Mammary epithelial cell (primary cell): ENCODE measurements at places on chromosomes 1 and 21. TPM values are rescaled to one million over a fixed set of nuclear protein-coding genes. Genes with fewer than 3 reads are reported as not detected.

DNA sequence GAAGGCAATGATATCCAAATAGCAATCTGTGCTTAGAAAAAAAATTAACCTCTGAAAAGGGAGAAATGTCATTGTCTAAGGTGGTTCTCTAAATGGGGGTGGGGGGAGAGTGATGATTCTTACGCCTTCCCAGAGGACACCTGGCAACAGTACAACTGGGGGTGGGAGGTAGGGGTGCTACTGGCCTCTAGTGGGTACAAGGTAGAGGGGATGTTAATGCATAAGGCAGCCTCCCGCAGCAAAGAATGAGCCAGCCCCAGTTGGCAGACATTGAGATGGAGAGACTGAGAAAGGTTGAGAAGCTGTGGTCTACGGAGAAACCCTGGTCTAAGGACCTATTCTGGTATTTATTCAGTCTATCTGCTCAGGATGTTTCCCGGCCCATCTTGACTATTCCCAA, 472.2 kb upstream of the RUNX1 start:
- no peak for DNase-seq

The CSF3R gene
- not detected in 2 replicates for total RNA-seq

DNA sequence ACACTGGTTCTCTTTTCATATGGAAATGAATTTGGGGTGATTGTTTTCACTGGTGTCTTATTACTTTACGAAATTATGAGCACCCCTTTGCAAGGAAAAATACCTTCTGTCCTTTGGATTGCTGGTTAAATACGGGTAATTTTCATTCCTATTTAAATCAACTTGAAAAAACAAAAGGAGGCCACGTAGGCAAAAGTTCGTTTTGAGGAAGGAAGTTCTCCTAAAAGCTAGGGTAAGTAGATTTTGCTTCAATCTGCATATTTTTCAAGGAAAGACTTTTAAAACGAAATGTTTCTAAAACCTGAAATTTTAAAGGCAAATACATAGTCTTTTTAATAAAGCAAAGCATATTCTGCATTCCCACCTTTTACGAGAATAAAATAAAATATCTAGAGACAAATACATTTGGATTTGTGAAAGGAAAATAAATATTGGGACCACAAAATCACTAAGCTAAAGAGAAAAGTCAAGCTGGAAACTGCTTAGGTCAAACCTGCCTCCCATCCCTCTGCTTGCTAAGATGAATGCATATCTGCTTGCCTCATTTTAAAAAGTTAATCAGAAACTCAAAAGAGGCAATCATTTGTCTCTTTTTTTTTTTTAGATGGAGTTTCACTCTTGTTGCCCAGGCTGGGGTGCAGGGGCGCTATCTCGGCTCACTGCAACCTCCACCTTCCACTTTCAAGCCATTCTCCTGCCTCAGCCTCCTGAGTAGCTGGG, 70.9 kb upstream of the ETS2 start:
- no peak for DNase-seq

DNA sequence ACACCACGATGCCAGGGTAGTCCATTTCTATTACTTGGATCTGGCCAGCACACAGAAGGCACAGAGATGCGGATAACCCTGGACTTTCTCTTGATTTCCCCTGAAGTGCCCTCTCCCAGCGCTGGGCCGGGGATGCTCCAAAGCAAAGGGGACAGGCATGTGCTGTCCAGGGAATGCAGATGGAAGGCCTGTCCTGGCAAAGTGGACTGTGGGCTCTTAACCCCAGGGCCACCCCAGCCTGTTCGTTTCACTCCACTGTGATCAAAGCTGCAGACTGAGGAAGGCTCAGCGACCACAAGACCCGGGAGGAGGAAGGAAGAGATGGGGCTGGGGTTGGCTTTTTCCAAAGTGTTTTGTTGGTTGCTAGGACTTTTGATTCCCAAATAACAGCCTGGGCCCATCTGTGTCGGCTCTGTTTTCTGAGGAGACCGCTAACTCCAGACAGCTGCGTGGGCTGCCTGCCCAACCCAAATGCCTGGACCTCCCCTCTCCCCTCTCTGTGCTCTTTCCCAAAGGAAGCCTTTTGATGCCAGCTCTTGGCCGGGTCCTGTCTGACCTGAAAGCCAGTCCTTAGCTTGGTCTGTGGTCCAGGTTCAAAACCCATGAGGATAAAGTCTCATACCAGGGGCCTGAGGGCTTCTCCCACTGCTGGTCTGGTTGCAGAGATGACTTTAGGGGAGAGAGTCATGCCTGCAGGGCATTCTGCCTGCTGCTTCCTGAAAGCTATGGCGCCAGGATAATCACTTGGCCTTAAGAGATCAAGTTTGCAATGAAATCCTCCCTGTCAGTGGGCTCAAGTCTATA, 119.6 kb upstream of the CD34 start:
- DNase-seq = no peak

- DNase-seq = peak; percentile 36
Observed at GRCh38 chr1:67479146-67479891, 49.1 kb upstream of the SERBP1 start.

The EFCAB14 gene
- total RNA-seq = 70.5 TPM

The BRDT gene
- total RNA-seq = not detected

- DNase-seq = no peak
Observed at GRCh38 chr1:90557706-90558105, 159.4 kb downstream of the BARHL2 start.

DNA sequence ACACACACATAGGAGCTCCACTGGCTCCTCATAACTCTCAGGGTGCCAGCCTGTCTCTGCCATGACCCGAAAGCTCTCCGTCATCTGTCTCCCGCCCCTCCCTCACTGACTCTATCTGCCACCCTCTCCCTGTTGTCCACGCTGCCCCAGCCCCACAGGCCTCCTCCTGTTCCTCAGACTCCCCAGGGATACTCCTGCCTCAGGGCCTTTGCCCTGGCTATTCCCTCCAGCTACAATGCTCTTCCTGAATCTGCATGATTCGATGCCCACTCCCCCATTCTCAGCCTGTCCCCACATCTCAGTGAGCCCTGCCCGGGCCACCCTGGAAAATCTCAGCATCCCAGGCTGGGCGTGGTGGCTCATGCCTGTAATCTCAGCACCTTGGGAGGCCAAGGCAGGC, 24.6 kb upstream of the DNAJC11 start:
- DNase-seq = no peak

GRCh38 chr1:55257958-55258357, 42.8 kb upstream of the USP24 start:
- no peak for DNase-seq

- DNase-seq = peak; percentile 76
Observed at GRCh38 chr1:153532769-153533599, 2.8 kb downstream of the S100A6 start.

GRCh38 chr1:230972855-230973271, 5.8 kb downstream of the TTC13 start:
- no peak for DNase-seq

DNA sequence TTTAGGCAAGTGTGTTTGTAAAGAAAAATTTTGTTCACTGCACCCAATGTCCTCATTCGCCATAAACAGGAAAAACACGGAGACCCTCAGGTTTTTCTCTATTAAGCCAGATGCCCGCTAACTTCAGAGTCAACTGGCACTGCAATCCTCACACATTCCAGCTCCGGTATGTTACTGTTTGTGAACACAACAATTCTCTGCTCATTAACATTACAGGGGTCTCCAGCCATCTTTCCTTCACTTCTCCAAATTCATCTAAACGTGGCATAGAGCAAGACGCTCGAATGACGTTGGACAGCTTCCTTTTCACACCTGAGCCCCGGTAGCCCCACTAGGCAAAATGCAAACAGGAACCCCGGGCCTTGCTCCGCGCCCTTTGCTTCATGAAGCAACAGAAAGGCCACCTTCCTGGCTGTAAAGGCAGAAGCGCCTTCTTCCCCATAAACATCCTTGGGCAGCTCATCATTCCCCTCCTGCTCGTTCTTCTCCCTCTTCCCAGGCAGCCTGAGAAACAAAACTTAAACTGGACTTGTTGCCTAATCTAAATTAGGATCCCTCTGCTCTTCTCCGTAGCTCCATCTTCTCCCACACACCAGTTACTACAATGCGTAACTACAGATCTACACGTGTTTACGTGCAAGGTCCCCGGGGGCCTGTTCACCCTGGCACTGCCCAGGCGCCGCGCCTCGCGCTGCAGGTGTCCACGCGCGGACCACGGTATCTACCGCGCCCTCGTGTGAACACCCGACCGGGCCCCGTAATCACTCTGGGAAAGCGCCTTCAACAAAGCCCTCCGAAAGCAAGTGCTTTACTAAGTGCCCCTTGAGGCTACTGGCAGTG, 1.2 kb downstream of the LBR start:
- DNase-seq = peak; percentile 48
